PC-3 (cell line): ENCODE measurements at places on chromosomes 1 and 21. TPM values are rescaled to one million over a fixed set of nuclear protein-coding genes. Genes with fewer than 3 reads are reported as not detected.

GRCh38 chr1:73104749-73105148 is 822.4 kb upstream of the NEGR1 start:
- no peak for DNase-seq

DNA sequence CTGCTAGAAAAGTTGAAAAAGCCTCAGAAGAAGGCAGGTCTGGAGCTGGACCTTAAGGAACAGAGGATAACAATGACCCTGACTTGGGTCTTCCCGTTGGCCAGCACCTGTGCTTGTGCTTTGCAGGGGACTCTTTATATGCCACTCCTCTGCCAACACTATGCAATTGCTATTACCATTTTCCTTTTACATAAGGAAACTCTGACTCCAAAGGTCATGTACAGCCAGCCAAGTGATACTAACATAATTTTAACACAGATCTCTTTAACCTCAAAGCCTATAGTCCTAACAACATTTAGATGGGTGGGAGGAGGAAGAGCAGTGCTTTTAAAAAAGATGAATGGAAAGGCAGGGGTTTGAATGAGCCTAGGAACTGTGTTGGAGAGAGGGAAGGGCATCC is 106.6 kb upstream of the RAB4A start:
- no peak for DNase-seq

DNA sequence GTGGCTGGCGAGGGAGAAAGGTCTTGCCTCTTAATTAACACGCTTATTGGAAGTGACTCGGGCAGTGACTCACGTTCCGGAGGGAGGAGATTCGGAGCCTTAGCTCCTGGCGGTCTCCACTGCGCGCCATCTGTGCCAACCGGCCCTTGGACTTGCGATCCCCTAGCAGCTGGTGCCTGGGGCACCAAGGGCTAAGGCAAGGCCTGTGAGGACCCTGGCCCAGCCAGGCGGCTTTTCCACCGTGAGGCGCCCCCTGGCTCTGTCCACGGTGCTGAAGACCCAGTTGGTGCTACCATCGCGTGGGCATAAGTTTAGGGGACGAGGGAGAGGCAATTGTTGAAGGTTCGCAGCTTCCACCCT is 1.3 kb upstream of the SYT6 start:
- DNase-seq, result no peak

DNA sequence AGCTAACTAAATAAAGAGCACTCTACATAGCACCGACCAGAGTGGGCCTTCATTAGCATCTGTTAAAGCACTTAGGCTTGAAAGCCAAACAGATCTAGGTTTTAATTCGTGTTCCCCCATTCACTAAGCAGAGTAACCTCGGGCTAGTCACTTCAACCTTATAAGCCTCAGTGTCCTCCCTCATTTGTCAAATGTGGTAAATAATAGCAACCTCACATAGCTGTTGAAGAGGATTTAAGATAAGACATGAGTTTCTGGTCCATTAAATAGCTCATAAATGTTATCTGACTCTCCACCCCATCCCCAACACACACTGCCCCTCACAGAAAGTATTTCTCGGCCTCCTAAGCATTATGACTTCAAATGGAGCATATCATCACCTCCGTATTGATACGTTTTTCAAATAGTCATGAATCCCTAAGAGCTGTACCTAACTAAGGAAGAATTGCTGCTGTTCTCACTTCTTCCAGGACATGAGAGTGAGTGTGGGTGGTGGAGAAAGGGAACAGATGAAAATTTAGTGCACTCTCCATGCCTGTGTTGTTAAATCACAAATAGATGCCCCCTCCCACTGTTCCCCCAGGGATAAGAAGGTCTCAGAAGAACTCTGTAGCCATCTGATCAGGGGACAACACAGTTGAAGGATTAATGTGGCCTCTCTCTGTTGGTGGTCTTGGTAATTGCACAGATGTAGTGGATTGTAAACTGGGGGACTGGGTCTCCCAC is 47.6 kb downstream of the PLPP3 start:
- no peak for DNase-seq

- DNase-seq, result no peak
Observed at GRCh38 chr1:164622068-164622845, 63.3 kb downstream of the PBX1 start.

GRCh38 chr21:32135401-32136363 is 143.2 kb downstream of the MIS18A start:
- DNase-seq, result no peak

DNA sequence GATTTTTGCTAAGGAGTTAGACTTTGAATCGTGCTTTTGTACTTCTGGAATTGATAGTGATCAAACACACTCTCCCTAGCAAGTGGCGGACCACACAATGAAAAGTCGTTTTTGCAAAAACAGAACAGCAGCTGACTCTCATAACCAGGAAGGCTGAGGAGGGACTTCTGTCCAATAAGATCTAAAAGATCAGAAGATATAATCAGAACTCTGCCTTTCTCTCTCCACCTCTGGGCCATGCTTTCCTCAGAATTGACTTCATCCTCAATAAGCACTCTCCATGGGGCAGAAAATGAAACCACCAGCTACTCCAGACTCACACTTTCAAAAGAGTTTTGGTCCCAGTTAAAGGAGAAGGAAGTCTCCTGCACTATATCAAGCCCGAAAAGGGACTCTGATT is 55.3 kb upstream of the SAMD13 start:
- no peak for DNase-seq

WNT3A gene
- total RNA-seq, result 1.0 and 1.5 TPM in 2 replicates

FCRLA gene
- not detected in 2 replicates for total RNA-seq

MIGA1 gene
- total RNA-seq, result 6.5 and 8.8 TPM in 2 replicates

STUM gene
- 0.40 and 0.58 TPM in 2 replicates for total RNA-seq

TTC22 gene
- 21.8 and 31.3 TPM in 2 replicates for total RNA-seq

PSMG1 gene
- 110 and 113 TPM in 2 replicates for total RNA-seq
